ENCODE measurements at places on chromosomes 2 and 18. TPM values are rescaled to one million over a fixed set of nuclear protein-coding genes. Genes with fewer than 3 reads are reported as not detected.

The SP140L gene
- total RNA-seq, result 4.9 TPM

The KCNG3 gene
- total RNA-seq, result not detected

The LINC00305 gene
- total RNA-seq, result not detected

The REG3G gene
- total RNA-seq, result not detected

The POMC gene
- total RNA-seq, result 4.0 TPM

The TPO gene
- total RNA-seq, result not detected

The HPCAL1 gene
- 62.0 TPM for total RNA-seq

The OXER1 gene
- total RNA-seq, result under 0.01 TPM

The APCDD1 gene
- total RNA-seq, result 2.2 TPM

The DYNAP gene
- total RNA-seq, result not detected

The RAX gene
- not detected for total RNA-seq

The NTSR2 gene
- not detected for total RNA-seq

The ITGA4 gene
- total RNA-seq, result 31.1 TPM

The MALL gene
- 6.7 TPM for total RNA-seq

The C2orf66 gene
- total RNA-seq, result not detected

All from bronchus fibroblast of lung (primary cell).